ENCODE measurements at places on chromosomes 11 and 22.
A peak's percentile ranks its signal among the peaks of the same experiment; 100 is the strongest.

DNA sequence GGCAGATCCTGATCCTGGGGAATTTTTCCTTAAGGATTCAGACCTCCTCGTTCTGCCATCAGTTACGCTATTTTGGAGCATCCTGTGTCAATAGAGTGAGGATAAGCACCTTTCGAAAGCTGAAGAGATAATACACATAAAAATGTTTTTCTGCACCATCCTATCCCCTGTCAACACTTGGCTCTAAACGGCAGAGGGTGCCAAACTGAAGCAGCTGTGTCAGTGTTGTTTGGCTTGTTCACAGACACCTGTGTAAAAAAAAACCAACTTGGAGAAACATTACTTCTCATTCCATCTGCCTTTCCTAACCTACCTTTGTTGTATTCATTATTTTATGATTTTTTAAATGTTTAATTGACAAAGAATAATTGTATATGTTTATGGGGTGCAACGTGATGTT is 417.0 kb upstream of the DDI1 start:
- DNase-seq = no peak

DNA sequence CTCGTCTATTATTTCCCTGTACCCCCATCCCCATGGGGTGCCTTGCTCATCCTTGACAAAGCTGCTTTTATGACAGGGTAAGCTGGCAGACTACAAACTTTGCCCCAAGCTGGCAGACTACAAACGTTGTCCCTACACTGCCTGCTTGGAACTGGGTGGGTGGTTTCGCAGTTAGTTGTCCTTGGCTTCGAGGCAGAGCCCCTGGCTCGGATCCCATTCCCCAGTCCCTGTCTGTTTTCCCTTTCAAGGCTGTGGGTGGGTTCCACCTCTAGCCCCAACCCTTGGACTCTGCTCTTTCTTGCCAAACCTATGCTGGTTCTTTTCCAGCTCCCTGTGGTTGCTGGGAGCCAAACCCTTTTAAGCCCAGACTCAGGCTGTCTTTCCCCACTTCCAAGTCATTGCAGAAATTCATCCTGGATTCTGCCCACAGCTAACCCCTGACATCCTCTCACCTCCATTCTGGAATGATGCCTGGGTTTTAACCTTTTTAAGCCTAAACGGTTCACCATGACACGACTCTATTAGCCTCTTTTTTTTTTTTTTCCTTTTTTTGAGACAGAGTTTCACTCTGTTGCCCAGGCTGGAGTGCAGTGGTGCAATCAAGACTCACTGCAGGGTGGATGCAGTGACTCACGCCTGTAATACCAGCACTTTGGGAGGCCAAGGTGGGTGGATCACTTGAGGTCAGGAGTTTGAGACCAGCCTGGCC is 9.2 kb upstream of the RBM14 start:
- DNase-seq = no peak

DNA sequence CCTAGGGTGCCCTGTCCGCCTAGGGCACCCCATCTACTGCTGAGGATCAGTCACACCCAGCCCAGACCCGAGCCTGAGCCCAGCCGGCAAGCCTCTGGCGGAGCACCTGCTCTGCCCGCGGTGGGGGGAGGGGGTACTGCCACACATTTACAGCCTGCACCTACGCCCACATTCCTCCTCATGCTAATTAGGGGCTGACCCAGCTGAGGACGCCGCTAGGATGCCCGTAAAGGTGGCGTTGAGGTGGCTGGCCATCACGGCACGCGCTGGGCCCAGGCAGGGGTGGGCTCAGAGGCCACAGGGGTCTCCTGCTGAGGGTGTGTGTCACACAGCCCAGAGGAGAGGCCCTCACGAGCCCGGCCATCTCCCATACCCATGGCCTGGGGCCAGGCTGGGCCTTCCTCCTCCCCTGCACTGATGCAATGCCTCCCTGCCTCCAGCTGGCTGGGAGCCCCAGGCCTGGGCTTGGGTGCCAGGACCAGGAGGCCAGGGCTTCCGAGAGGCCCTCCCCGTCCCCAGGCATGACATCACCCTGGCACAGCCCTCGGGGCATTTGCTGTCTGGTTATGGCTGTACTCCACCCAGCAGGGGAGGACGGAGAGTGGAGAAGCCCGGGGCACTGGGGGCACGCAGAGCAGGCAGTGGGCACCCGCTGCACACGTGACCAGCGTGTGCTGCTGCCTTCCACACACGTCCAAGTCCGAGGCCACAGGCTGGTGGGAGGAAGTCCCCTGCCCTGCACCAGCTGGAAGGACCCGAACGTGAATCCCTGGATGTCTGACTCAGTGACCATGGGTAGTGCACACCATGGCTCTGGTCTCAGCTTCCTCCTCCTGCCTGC is 12.7 kb downstream of the DUSP8 start:
- DNase-seq = peak; percentile 95

GRCh38 chr11:15396778-15397177 is 282.1 kb downstream of the INSC start:
- DNase-seq = no peak

DNA sequence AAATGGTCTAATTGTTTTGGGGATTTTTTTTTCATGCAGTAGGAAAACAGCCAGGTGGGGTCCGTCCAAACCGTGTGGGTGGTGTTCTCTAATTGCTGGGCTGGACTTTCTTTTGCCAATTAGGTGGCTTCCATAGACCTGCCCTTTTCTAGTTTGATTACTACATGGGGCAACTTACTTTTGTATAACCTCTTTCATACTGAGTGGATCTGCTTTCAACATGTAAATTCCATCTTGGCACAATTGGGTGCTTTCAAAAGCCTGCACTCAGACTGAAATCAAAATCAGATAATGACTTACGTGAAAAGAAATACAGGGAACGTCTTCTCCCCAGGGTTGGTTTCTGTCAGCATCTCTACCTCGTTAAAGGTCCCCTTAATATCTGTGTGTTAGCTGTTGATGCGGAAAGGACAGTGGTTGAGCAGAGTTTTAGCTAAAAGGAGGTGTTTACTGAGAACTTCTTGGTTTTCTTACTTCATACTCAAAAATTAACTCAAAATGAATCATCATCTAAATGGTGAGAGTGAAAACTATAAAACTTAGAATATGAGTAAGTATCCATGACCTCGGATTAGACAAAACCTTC is 72.1 kb downstream of the BARX2 start:
- DNase-seq = no peak

DNA sequence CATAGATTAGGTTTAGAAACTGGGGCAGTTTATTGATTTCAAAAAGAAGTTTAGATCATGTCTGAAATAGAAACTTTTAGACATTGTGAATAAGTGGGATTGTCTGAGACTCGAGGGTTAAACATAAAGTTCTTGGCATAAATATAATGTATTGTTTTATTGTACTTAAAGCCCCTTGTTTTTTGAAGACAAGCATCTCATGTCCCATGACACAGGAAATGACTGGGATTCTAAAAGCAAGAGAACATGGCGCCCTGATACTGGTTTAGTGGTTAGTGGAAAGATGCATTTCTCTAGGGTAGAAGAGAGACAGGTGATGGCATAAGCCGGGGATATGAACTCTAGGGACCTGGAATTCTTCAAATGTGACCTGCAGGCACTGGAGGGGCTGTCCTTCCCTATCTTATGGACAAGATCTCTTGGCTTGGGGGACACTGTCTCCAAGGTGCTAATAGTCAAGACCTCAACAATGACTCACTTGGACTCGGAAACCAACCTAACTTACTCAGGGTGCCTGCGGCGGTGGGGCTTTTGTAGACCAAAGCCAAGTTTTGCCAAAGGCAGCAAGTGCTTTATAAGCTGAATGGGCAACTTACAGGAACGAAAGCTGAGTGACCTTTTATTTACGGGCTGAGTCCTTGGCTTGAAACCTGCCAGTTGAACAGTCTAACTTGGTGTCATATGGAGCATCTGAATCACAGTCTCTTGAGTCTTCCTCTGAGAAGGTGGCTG is 48.2 kb downstream of the UBASH3B start:
- no peak for DNase-seq

DNA sequence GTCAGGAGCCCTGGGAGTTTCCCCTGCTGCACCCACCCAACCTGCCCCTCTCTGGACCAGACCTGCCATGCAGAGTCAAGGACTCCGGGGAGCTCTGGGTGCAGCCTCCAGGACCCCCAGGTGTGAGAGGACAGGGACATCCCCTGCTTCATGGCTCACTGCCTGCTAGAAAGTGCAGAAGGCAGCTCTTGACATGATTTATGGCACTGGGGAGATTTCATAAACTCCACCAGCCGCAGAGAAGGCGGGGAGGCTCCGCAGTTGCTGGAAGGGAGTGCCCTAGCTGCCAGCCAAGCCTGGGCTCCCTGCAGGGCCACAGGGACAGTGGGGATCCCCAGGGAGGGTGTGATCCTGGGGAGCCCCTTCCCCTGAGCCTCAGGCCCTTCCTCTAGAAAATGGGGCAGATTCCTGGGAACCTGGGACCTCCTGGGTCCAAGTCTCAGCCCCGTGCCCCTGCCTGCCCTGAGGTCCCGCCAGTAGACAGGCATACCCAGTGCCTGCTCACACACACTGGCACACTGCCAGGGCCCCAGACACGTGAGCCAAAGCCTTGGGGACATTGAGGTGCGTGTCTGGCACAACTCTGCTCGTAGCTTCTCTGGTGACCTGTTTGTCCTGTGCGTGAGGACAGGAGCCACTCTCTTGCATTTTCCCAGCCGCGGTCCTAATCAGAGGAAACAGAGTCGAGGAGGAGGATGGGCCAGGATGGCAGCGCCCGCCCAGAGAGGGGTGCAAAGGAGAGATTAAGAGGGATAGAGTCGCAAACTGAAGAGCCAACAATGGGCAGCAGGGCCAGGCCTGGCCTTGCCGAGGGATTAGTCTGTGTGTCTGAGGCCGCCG is 13.8 kb downstream of the CABP7 start:
- no peak for DNase-seq

GRCh38 chr11:134098566-134099184 is 29.8 kb downstream of the JAM3 start:
- DNase-seq = peak; percentile 7

DNA sequence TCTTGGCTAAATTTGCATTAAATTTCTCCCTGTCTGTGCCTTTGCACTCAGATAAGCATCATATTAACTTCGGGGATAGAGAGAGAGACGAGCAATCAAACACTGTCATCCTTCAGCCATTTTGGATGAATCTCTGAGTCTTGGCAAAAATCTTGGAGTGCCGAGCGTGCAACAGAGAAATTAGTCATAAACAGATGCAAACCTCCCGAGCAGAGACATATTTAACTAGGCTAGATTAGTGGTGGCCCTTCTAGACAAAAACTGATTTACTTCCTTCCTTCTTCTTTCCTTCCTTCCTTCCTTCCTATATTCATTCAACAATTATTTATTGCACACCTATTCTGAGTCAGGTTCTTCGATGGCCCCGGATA is 114.4 kb upstream of the BLID start:
- no peak for DNase-seq

- no peak for DNase-seq
Observed at GRCh38 chr11:103266167-103266831, 157.1 kb downstream of the DYNC2H1 start.

- DNase-seq = no peak
Observed at GRCh38 chr11:90229791-90230190, 6.9 kb upstream of the CHORDC1 start.

GRCh38 chr22:30869667-30870395 is 98.7 kb downstream of the MORC2 start:
- no peak for DNase-seq

DNA sequence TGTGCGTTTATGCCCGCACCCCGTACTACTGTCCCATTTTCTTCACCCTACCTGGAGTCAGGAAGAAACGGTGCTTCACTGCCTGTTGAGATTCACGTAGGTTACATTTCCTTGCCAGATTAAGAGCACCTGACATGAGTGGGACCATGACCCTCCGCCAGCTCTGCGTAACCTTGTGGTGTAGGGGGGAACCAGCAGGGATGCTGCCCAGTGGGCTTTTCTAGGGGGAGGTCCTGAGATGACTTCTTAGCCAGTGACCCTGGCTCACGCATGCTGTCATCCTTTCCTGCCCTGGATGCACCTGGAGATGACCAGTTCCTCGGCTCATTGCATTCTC is 967 bp upstream of the ARVCF start:
- no peak for DNase-seq
